ENCODE measurements at places on chromosomes 1 and 21.
A peak's percentile ranks its signal among the peaks of the same experiment; 100 is the strongest.

DNA sequence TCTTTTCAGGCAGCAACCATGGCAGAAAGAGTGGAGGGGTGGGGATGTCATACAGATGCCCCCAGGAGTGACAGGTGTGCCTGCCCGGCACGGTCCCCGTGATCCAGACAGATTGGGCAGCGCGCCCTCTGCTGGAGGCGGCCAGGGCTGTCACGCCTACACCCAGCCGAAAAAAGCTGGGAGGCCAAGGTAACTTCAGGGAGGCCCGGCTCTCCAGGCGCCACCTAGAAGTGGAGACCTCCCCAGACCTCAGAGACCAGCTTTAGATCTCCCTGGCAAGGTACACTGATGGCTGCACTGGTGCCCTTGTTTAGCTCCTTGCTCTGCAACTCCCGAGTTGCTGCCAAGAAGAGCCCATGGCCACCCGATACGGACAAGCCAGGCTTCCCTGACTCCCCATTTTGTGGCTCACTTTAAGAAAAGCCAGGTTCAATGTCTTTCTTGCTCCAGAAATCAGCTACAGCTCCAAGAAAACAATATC lies 6.6 kb downstream of the GOLT1A start:
- peak; percentile 83 for DNase-seq

DNA sequence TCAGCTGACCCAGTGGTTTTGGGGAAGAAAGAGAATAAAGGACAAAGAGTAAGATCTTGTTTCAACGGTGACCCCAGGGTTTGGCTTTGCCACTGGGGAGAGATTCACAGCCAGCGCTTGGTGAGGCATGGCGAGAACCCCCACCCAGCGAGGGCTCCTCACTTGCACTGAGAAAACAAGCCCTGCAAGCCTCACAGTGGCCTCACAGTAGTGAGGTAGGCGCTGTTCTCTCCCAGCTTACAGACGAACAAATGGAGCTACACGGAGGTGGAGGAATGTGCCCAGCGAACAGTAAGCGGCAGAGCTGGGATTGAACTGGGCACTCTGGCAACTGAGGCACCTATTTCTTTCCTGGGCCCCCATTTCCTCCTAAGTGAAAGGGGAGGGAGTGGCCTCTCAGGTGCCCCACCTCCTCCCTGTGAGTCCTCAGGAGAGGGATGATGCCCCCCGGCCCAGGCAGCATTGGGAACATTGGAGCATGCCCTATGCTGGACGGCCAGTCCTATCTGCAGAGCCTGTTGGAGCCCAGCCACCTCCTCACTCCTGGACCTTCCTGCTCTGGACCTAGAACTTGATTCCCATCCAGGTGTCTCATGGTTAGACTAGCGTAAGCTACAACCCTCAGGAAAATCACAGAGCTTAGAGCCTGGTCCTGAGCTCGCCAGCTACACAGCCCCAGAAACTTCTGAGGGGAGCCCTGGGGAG lies 73.4 kb upstream of the EDN2 start:
- DNase-seq = no peak

DNA sequence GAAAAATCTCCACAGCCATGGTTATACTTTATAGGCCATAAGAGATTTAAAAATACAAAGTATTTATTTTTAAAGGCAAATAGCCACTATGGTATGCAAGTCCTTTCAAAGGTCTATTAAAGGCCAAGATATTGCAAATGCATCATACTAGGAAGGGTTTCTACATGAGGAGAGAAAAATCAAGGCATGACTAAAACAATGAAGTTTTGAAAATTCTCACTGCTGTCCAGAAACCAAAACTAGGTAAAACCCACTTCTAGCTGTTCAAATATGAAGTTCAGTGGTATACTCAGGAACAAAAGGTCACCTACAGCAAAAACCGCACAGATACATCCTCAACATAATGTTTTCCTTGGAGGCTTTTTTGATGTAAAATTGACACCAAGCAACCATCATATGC lies 75.0 kb downstream of the EPS15 start:
- no peak for DNase-seq

GRCh38 chr1:230208619-230209261 lies 141.7 kb downstream of the GALNT2 start:
- DNase-seq = no peak

- DNase-seq = no peak
Observed at GRCh38 chr1:175717610-175718540, 25.5 kb downstream of the TNR start.

DNA sequence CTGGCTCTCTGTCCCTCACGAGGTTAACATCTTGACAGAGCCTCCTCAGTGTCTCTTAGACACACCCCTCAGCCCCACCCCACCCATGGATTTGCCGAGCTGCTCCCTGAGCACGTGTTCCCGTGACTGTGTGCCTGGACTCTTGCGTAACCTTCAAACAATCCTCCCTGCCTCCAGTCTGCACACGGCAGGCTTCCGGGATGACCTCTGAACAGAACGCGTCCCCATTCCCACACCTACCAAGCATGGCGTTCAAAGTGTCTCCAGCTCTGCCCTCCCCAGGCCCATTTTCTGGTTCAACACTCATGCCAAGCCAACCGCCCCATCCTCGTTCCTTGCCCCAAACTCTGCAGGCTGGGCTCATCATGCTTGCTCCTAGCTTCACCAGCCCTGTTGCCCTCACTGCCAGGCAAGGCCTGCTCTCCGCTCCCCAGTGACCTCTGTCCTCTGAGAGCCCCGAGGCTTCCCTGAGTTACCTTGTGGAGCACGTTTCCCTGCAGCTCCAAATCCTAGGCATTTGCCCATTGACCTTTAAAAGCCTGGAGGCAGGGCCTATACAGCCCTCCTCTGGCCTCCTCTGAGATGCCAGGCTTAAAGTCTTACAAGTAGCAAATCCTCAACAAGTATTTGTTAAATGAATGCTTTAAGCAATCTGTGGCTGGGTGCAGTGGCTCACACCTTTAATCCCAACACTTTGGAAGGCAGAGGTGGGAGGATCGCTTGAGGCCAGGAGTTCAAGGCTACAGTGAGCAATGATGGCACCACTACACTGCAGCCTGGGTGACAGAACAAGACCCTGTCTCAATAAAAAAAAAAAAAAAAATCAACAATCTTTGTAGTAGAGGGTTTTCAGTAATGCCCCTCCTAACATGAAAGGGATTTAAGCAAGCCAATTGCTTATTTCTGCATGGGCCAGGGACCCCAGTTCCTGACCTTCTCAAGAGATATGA lies 5.0 kb downstream of the AGT start:
- no peak for DNase-seq

GRCh38 chr1:84141182-84142003 lies 2.7 kb upstream of the PRKACB start:
- no peak for DNase-seq

DNA sequence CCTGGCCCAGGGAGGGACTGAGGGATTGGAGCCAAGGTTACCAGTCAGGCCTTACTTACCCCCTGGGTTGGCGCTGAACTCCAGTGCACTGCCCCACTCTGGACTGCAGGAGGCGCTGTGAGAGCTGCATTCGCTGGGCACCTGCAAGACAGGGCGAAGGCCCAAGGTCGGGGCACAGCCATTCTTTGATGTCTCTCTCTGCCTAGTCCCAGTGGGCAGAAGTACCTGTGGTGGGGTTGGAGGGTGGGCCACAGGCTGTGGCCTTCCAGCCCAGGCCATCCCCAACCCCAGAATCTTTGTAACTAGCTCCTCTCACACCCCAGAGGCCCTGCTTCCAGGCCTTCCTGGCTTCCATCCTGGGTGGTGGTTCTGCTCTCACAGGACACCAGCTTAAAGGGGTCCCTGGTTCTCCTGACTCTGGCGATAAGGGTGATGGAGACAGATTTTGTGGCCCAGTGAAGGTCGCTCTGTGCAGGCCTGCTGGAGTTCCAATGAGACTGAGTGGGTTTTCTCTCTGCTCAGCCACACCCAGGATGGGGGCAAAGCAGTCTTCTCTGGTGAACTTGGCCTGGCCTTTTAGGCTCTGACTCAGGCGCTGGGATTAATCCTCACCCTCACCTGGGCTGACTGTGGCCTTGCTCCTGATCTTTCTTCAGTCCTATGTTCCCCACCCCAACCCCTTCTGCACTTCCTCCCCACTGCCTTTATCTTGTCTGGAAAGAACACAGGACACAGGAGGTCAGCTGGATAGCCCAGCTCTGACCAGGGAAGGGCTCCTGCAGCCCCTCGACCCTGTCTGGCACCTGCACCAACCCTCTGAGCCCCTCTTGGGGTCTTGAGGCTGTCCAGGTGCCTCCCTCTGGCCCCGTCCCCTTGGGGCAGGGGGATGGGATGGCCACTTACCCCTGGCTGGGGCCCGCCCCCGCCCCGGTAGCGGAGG lies 954 bp downstream of the MYOG start:
- DNase-seq = no peak

DNA sequence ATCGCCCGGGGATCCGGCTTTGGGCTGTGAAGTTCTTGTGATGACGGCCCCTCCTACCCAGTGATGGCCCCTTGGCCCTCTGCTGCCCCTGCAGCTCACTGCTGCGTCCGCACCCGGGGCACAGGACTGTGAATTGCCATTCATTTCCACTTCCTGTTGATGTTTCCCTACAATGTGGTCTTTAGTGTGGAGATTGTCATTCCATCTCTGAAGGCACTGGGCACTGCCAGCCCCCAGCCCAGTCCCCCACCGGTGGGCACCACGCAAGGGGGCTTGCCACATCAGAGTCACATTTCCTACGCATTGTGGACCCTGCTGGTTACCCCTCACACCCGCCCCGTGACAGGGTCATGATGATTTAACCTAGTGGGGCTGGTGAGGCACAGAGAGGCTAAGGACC lies 2.5 kb upstream of the MX2 start:
- DNase-seq = no peak

GRCh38 chr1:85049735-85050166 lies 1.5 kb upstream of the MCOLN3 start:
- DNase-seq = no peak

DNA sequence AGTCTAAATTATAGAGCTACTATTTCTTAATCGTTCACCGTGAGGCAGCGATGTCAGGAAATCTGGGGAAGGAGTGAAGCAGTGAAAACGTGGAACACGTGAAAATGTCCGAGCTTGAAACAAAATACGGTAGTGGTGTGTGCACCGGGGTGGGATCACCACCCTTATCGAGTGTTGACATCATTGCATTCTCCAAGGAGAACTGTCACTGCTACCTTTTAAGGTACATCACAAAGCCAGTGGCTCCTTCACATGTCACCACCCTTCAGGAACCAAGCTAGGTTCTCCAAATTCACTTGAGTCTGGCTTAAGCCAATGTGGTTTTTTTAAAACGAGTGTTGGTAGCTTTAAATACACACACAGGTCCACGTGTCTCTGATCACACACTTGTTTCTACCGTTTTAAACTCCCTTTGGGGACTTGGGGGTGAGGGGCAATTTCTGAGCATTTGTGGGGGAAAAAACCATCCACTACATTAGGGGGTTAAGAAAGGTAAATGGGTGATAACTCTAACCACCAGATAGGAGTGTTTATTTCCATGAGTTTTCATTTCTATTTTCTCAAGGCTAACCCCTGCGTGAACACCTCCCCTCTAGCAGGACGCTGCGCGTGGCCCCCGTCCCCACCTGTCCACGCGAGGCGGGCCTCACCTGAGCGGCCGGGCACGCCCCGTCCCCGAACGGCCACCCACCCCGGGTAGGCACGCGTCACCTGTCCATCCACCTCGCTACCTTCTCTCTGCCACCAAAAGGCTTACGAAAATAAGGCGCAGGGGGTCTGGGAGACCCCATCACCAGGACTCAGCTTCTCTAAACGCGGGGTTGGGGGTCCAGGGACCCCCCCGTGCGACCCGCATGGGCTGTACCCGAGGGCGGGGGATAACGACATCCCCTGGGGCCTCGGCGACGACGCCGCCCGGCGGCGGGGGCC lies 978 bp downstream of the PRDM15 start:
- DNase-seq = peak; percentile 14

- DNase-seq = peak; percentile 77
Observed at GRCh38 chr1:921011-921837, 2.5 kb upstream of the SAMD11 start.

GRCh38 chr1:91736715-91737615 lies 149.0 kb downstream of the TGFBR3 start:
- peak; percentile 71 for DNase-seq

DNA sequence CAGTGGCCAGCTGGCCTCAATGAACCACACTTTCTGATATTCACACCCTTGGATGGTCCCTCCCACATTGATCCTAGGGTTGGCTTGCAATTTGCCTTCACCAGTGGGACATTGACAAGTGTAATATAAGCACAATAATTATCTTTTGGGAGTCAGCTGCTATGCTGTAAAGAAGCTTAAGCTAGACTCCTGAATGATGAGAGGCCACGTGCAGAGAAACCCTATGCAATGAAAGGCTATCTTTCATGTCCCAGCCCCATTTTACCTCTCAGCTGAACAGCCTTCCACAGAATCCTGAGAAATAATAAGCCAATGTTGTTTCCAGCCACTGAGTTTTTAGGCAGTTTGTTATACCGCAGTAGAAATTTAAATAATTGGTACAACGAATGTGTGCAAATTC lies 11.1 kb upstream of the C8A start:
- DNase-seq = no peak
